Colonic mucosa (tissue), 4 donors: ENCODE measurements at places on chromosomes 4 and X. TPM values are rescaled to one million over a fixed set of nuclear protein-coding genes. Genes with fewer than 3 reads are reported as not detected.

Gene DDX53
- not detected for total RNA-seq

Gene SERTM2
- total RNA-seq = 0.05 TPM

Gene PAGE1
- total RNA-seq = not detected

Gene EGF
- 2.2 TPM for total RNA-seq

Gene SPANXA1
- not detected for total RNA-seq

Gene GCNA
- 0.99 TPM for total RNA-seq

Gene ADH7
- total RNA-seq = not detected

Gene TMPRSS11F
- not detected for total RNA-seq

Gene UBQLN2
- 25.8 TPM for total RNA-seq

Gene PNMA5
- total RNA-seq = not detected

Gene ZNF630
- 2.8 TPM for total RNA-seq

Gene GLOD5
- 9.0 TPM for total RNA-seq

Gene SULT1B1
- total RNA-seq = 323 TPM

Gene ADAMTS3
- 0.15 TPM for total RNA-seq

Gene BEND2
- not detected for total RNA-seq

DNA sequence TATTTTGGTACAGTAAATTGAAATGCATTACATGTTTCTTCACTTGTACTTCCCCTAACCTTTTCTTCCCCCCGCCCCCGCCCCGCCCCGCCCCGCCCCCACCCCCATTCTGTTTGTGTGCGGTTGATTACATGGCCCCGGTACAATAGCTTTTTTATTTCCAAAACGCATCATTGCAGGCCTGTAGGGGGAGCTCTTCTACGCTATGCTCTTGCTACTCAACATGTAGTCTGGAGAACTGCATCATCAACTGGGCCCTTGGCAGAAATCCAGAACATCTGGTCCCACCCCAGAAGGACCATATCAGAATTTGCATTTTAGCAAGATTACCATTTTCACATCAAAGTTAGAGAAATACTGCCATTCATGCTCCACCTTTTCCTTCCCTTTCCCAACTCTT, 333.3 kb upstream of the DDX53 start:
- no peak overlapping the region for H3K4me3 ChIP-seq
- no peaks in the 10 kb centered on the region for H3K36me3 ChIP-seq
- H3K27ac ChIP-seq = no peak overlapping the region
- no peaks in the 10 kb centered on the region for H3K4me1 ChIP-seq
- no peak for DNase-seq
- H3K27me3 ChIP-seq = no peaks in the 10 kb centered on the region

DNA sequence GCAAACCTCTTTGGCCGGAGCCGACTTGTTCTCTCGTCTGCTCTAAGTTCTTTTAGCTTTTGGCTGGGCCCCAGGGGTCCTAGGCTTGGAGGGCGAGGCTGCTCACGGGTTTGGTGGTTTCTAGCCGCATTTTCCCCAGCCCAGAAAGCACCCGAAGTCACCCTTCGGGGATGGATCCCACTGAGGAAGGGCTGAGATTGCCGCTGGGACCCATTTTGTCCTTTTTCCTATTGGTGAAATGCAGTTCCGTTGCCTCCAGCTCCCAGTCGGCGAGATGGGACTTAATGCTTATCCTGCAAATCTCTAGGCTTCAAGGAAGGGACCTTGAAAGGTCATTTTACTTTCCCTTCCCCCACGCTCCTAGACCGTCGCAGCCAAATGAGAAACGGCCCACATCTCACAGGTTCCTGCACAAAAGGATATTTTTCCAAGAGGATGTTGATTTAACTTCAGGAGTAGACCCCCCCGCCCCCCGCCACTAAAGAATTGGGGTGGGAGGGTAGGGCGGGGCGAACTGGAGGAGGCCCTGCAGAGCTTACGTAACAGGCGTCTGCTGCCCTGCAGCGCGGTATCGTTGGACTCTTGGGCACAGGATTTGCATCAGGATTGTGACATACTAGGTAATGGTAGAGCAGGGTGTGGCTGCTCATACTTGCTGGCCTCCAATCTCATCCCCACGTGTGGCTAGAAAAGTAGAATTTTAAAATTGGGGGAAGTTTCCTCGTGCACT, 564 bp downstream of the PGK1 start:
- H3K4me3 ChIP-seq = peak overlapping the region; percentile 66
- peak; percentile 69 for DNase-seq
- no peaks in the 10 kb centered on the region for H3K4me1 ChIP-seq
- peak overlapping the region; percentile 98 for H3K27ac ChIP-seq

DNA sequence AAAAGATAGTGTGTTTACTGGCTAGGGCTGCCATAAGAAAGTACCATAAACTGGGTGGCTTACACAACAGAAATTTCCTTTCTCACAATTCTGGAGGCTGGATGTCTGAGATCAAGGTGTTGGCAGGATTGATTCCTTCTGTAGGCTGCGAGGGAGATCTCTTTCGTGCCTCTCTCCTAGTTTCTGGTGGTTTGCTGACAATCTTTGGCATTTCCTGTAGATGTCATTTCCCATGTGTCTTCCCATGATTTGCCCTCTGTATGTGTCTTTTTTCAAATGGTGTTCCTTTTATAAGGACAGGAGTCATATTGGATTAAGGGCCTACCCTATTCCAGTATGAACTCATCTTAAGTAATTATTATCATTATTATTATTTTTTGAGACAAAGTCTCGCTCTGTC, 27.9 kb upstream of the LCORL start:
- no peaks in the 10 kb centered on the region for H3K27me3 ChIP-seq
- DNase-seq = no peak
- H3K4me1 ChIP-seq = no peaks in the 10 kb centered on the region

GRCh38 chr4:171118091-171118490, 695.1 kb upstream of the GALNTL6 start:
- no peak for DNase-seq
- H3K4me3 ChIP-seq = no peak overlapping the region
- H3K4me1 ChIP-seq = no peaks in the 10 kb centered on the region
- no peaks in the 10 kb centered on the region for H3K27me3 ChIP-seq

- no peaks in the 10 kb centered on the region for H3K4me1 ChIP-seq
- DNase-seq = no peak
- H3K36me3 ChIP-seq = no peaks in the 10 kb centered on the region
- H3K27me3 ChIP-seq = no peaks in the 10 kb centered on the region
Measured at GRCh38 chrX:69522052-69522451, 17.9 kb downstream of the NALF2 start.

DNA sequence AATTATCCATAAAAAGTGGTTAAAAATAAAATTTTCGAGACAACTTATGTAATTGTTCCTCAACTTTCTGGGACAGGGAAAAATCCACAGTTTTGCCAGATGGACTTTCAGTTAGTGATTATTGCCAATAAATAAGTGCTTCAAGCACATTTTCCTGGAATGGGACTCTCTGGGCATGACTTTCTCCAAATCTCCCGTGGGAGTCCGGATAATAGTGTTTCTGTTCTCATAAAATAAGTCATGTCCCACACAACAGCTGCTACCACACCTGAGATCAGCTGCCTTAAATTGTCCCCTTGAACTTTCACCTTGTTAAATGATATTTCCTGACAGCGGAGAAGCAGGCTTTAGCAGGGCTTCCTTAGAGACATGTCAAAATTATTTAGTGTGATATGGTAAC, 133.4 kb upstream of the NAP1L5 start:
- H3K36me3 ChIP-seq = no peaks in the 10 kb centered on the region
- no peaks in the 10 kb centered on the region for H3K27me3 ChIP-seq
- H3K27ac ChIP-seq = no peak overlapping the region
- no peak overlapping the region for H3K4me3 ChIP-seq

GRCh38 chr4:152778656-152779512, 646 bp downstream of the TIGD4 start:
- H3K36me3 ChIP-seq = no peaks in the 10 kb centered on the region
- no peaks in the 10 kb centered on the region for H3K27me3 ChIP-seq
- H3K4me1 ChIP-seq = peaks cover 5% of the 10 kb centered on the region
- H3K27ac ChIP-seq = peak overlapping the region; percentile 92
- DNase-seq = peak; percentile 50
- peak overlapping the region; percentile 64 for H3K4me3 ChIP-seq

DNA sequence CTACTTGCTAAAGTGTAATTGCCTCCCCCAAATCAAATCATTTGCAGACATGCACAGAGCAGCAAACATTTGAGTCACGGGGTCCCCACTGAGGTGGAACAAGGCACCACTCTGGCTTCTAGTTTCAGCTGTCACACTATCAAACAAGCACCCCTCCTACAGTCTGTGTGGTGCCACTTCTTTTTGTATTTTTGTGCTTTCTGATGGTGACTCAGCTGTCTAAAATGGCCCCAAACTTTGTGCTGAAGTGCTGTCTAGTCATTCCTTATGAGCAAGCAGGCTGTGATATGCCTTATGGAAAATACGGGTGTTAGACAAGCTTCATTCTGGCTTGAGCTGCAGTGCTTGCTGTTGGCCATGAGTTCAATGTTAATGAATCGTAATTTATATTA, 15.4 kb downstream of the IGFBP7 start:
- no peaks in the 10 kb centered on the region for H3K4me1 ChIP-seq
- H3K36me3 ChIP-seq = no peaks in the 10 kb centered on the region
- H3K4me3 ChIP-seq = no peak overlapping the region
- no peak overlapping the region for H3K27ac ChIP-seq

GRCh38 chrX:9728261-9728660, 37.4 kb downstream of the GPR143 start:
- DNase-seq = no peak
- H3K4me3 ChIP-seq = no peak overlapping the region
- no peak overlapping the region for H3K27ac ChIP-seq
- no peaks in the 10 kb centered on the region for H3K4me1 ChIP-seq

DNA sequence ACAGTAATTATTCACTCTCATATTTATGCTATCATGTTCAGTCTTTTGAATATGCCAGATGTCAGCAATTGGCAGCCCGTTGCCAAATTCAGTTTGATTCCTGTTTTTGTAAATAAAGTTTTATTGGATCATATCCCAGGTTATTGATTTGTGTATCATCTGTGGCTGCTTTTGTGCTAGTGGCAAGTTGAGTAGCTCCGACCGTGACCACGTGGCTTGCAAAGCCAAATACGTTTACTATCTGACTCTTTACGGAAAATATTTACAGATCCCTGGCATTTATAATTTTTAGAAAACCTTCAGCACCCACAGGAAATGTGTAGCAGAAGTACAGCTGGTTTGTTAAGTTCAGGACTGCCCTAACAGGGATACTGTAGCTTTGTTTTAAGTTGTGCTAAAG, 67.4 kb downstream of the VCX2 start:
- H3K27ac ChIP-seq = no peak overlapping the region
- no peak overlapping the region for H3K4me3 ChIP-seq
- no peaks in the 10 kb centered on the region for H3K27me3 ChIP-seq

- H3K27ac ChIP-seq = no peak overlapping the region
- no peak for DNase-seq
- no peaks in the 10 kb centered on the region for H3K36me3 ChIP-seq
Measured at GRCh38 chr4:154559141-154559493, 3.7 kb upstream of the FGB start.

DNA sequence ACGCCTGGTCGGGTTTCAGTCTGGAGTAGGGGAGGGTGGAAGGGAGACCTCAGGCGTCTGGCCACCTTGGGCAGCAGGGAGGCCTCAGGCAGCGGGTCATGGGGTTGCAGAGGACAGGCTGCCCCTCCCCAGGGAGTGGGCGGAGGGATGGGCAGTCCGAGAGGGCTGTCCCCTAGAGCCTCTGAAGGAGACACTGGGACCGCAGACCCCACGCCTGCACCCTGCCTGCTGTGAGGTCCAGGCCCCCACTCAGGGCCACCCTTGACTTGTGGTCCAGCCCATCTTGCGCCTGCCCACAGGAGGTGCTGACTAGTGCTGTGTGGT, 16.5 kb downstream of the FGFRL1 start:
- H3K27me3 ChIP-seq = peaks cover 14% of the 10 kb centered on the region
- H3K27ac ChIP-seq = no peak overlapping the region

- no peaks in the 10 kb centered on the region for H3K4me1 ChIP-seq
- no peaks in the 10 kb centered on the region for H3K36me3 ChIP-seq
- no peak for DNase-seq
- no peak overlapping the region for H3K27ac ChIP-seq
- no peaks in the 10 kb centered on the region for H3K27me3 ChIP-seq
Measured at GRCh38 chrX:30975467-30975866, 86.4 kb upstream of the TAB3 start.

DNA sequence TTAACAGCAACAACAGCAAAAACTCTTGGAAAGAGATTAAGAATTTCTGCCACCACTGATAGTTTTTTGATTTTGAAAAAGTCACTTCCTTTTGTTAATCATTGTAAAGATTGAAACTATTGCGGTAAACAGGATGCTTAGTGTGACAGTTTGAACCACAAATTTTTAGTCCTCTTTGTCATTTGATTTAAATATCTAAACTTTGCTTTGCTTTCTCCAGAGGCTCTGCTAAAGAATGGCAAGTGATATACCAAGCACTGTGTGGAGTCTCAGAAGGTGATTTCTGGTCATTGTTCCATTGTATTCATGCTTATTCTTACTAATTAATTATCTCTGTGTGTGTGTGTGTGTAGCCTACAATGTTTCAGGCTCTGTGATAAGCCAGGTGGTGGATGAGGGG, 155.6 kb downstream of the BMPR1B start:
- no peaks in the 10 kb centered on the region for H3K27me3 ChIP-seq
- no peaks in the 10 kb centered on the region for H3K4me1 ChIP-seq
- DNase-seq = no peak
- H3K36me3 ChIP-seq = no peaks in the 10 kb centered on the region
- no peak overlapping the region for H3K27ac ChIP-seq

GRCh38 chr4:115272185-115272584, 158.8 kb upstream of the NDST4 start:
- H3K27me3 ChIP-seq = no peaks in the 10 kb centered on the region
- no peak overlapping the region for H3K27ac ChIP-seq
- H3K4me3 ChIP-seq = no peak overlapping the region
- no peaks in the 10 kb centered on the region for H3K4me1 ChIP-seq
- no peak for DNase-seq

DNA sequence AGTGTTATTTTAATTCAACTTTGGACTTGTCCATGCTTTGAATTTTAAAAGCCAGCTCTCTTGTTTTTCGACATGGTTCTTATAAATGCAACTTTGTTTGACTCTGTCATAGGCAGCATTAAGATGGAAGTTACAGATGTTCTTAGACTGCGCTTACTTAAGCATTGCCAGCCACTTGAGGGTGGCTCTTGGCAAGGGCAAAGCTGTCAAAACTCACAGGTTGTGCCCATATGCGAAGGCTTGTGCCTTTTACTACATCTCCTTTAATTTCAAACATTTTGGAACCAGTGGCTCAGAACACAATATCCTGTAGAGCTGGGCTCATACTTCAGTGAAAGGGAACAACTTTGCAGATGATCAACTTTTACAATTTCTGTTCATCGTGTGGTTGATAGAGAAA, 135.5 kb downstream of the TRAM1L1 start:
- no peak overlapping the region for H3K27ac ChIP-seq
- H3K4me1 ChIP-seq = no peaks in the 10 kb centered on the region
- no peaks in the 10 kb centered on the region for H3K27me3 ChIP-seq
- H3K36me3 ChIP-seq = no peaks in the 10 kb centered on the region
- no peak for DNase-seq
- H3K4me3 ChIP-seq = no peak overlapping the region

DNA sequence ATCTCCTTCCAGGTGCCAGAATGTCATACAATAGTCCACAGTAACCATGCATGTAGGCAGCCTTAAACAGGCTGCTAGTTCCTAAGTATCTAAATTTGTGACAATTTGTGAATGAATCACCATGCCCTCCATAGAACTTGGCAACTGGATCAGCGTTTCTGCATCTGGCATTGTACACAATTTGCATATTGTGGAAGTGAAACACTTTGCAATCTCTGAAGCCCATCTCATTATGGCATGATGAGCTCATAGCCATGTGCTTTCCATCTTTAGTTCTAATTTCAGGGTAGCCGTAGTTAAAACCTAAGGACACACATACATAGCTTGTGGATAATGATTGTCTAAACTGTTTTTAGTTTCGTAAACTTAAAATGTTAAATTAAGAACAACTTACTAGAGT, 573.6 kb downstream of the PPP4R3C start:
- no peak overlapping the region for H3K27ac ChIP-seq
- no peaks in the 10 kb centered on the region for H3K36me3 ChIP-seq
- no peak for DNase-seq
- no peak overlapping the region for H3K4me3 ChIP-seq
